ENCODE measurements at places on chromosomes 1 and 21.

GRCh38 chr1:208233546-208233945, 10.6 kb downstream of the PLXNA2 start:
- DNase-seq = peak; percentile 82

DNA sequence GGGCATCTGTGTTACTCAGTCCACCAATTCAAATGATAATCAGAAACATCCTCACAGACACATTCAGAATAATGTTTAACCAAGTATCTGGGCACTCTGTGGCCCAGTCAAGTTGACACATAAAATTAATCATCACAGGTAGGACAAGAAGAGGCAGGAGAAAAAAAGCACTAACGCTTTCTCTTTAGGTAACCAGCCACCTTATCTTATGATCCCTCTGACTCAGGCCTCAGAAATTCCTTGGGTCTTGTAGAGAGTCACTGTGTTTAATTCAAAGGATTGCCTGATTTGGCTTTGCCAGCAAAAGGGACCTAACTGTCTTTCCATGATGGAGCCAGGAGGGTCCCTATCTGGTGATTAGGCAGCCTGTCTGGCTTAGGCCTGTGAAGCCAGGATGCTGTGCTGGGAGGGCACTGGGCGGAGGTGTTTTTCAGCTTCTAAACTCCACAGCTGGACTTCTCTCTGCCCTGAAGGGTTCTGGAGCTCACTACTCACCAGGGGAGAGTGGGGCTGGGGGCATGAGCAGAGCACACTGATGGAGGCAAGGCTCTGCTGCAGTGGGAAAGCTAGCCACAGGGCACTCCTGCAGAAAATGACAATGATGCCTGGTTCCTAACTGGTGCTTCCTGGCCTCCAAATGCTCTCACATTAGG, 36.4 kb upstream of the STUM start:
- DNase-seq = no peak

DNA sequence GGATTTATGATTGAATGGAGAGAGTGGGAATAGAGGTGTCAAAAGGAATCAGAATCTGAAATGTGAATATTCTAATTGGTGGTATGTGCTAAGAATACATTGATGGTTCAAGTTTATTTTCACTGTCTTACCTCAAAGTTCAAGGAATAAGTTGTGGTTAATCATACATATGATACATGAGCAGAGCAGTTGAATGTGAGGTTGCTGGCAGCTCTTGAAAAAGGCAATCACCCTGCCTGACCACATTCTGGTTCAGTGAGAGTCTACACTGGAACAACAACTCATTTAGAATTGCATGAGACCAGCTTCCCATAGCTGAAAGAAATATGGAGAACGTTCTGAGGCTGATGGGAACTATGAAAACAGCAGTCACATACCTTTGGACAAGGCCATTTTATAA, 68.3 kb upstream of the ARHGAP29 start:
- DNase-seq = no peak

DNA sequence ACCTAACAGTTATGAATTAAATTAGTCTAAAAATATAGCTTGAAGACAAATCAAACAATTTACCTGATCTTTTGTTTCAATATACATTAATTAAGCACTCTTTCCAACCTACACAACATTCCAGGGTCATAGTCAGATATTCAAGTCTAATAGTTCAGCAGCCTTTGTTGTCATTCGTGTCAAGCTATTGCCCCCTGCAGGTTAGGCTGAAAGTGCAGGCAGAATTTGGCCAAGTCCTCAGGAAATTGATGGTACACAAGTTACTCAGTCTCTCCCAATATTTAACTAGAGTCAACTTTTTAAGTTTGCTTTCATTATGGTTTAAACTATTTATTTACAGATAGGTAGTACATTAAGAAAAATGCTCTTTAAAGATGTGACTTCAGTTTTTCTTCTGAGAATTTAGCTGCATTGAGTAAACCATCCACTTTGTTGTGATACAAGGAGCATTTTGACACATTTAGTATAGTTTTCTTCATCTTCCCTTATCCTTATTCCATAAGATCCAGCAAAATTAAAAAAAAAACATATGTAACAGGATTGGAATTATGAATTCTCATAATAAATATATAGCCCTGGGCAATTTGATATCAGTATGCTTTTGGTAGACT, 130.3 kb upstream of the DPYD start:
- peak; percentile 88 for DNase-seq

GRCh38 chr1:170460001-170460400, 72.0 kb upstream of the GORAB start:
- DNase-seq = peak; percentile 13

DNA sequence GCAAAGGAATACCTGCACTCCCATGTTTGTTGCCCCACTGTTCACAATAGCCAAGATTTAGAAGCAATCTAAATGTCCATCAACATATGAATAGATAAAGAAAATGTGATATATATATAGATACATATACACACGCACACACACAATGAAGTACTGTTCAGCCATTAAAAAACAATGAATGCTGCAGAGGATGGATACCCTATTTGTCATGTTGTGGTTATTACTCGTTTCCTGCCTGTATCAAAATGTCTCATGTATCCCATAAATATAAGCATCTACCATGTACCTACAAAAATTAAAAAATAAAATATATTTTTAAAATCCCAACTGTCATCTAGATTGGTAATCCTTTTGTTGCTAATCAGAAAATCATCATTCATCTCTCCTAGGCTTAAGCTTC, 634.8 kb upstream of the ADGRL2 start:
- no peak for DNase-seq

- DNase-seq = no peak
Measured at GRCh38 chr1:18643154-18644012, 12.7 kb downstream of the PAX7 start.

GRCh38 chr1:27031235-27032118, 18.8 kb upstream of the TENT5B start:
- peak; percentile 23 for DNase-seq

GRCh38 chr1:96978444-96978843, 256.9 kb downstream of the PTBP2 start:
- DNase-seq = peak; percentile 31

DNA sequence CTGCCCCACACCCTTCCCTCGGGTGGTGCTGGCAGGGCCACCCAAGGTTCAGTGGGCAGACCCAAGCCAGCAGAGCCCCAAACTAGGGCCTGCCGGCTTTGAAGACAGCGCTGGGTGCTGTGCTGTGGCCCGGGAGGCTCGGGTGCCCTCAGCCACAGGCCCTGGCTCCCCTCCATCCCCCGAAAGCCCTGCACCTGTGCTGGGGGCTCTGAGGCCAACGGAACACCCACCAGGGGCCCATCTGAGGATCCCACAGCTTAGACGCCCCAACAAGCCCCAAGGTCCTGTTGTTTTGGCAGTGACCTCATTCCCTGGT, 8.6 kb downstream of the ITGB2 start:
- DNase-seq = no peak

DNA sequence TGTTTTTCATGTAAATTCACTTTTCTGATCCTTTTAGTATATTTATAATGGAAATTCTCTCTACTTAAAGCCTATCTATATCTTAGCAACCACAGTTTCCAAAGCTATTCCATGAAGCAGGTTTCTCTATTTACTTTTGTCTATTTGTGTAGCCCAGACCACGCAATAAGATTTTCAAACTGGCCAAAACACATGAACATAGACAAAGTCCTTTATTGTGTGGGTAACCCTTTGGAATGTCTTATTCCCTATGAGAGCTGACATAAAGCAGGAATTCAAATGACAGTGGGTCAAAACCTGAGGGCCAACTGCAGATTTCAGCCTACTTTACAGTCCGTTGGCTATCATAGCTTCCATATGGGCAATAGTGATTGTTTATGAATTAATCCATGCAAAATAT, 252.6 kb downstream of the LTN1 start:
- no peak for DNase-seq

DNA sequence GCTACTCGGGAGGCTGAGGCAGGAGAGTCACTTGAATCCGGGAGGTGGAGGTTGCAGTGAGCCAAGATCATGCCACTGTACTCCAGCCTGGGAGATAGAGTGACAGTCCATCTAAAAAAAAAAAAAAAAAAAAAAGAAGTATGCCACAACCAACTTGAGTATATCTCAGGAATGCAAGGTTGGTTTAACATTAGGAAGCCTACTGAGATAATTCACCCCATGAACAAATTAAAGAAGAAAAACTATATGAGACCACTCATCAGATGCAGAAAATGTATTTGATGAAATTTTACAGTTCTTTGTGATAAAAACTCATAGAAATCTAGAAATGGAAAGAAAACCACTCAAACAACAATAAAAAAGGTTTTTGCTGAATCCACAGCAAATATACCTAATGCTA, 373.8 kb downstream of the LMO4 start:
- peak; percentile 8 for DNase-seq

GRCh38 chr1:62484824-62485468, 48.1 kb downstream of the USP1 start:
- DNase-seq = no peak

- DNase-seq = no peak
Measured at GRCh38 chr1:89489047-89489729, 35.4 kb upstream of the LRRC8B start.

GRCh38 chr1:84538599-84538998, 32.2 kb upstream of the GNG5 start:
- DNase-seq = no peak

- no peak for DNase-seq
Measured at GRCh38 chr1:115496904-115497527, 144.8 kb upstream of the VANGL1 start.

- DNase-seq = peak; percentile 82
Measured at GRCh38 chr1:43530483-43531106, at the start of gene PTPRF. PTPRF (plus strand) TSS chr1:43530883; CDS start chr1:43545076, 14,193 bp downstream.

DNA sequence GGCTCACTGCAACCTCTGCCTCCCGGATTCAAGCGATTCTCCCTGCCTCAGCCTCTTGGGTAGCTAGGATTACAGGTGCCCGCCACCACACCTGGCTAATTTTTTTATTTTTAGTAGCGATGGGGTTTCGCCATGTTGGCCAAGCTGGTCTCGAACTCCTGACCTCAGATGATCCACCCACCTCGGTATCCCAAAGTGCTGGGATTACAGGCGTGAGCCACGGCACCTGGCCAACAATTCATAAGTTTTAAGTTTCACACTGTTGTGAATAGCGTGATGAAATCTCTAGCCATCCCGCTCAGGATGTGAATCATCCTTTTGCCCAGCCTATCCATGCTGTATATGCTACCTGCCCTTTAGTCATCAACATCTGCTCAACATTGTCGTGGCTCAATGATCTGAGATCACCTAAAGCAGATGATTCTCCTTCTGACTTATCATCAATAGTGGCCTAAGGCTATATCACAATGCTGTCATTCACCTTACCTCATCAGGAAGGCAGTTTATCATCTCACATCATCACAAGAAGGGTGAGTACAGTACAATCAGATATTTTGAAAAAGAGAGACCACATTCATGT, 2.6 kb downstream of the PFDN2 start:
- DNase-seq = no peak

DNA sequence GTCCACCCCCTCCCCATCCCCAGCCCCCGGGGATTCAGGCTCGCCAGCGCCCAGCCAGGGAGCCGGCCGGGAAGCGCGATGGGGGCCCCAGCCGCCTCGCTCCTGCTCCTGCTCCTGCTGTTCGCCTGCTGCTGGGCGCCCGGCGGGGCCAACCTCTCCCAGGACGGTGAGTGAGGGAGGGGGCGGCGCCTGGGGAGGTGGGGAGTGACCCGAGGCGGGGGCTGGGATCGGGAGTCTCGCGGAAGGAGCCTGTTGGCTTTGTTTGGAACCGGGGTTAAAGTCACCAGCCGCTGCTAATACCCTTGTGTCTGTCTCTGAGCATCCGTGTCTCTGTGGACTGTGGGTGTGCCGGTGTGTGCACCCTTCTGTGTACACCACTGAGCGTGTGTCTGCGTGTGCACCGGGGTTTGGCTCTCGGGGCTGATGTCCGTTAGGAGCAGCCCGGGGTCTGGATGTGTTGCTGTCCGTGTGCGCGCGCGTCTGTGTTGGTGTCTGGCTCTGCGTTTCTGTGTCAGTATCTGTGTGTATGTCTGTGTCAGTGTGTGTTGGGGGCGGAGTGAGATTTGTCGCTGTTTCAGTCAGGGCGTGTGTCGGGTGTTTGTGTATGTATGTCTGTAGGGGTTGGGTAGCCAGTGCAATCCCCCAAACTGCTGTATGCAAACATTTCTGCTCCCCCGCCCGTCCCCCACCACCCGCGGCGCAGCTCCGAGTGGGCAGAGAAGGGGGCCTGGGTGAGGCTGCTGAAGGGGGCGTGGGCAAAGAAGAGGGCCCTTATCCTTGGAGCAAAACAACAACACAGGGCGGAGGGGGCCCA, 480 bp downstream of the CADM3 start:
- peak; percentile 10 for DNase-seq

DNA sequence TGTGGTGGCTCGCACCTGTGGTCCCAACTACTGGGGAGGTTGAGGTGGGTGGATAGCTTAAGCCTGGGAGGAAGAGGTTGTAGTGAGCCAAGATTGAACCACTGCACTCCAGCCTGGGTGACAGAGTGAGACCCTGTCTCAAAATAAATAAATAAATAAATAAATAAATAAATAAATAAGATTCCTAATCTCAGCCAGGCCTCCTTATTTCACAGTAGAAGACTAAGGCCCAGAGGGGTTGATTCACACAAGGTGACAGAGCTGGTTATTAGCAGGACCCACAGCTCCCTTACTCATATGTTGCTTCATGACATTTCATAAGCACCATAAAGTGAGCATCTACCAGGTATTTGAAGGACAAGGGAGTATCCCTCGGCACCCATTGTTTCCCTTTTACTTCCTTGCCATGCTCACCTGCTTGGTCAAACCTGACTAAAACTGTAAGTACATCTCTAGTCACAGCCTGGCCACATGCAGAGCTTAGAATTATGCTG, 32.7 kb downstream of the ALG14 start:
- no peak for DNase-seq

- no peak for DNase-seq
Measured at GRCh38 chr21:33265664-33266049, 510 bp upstream of the IL10RB start.

- DNase-seq = no peak
Measured at GRCh38 chr1:31591425-31592093, 15.2 kb downstream of the TINAGL1 start.

GRCh38 chr1:153816283-153816889, 41.2 kb downstream of the SLC27A3 start:
- no peak for DNase-seq

GRCh38 chr1:166730299-166730888, 108.9 kb upstream of the POGK start:
- no peak for DNase-seq

DNA sequence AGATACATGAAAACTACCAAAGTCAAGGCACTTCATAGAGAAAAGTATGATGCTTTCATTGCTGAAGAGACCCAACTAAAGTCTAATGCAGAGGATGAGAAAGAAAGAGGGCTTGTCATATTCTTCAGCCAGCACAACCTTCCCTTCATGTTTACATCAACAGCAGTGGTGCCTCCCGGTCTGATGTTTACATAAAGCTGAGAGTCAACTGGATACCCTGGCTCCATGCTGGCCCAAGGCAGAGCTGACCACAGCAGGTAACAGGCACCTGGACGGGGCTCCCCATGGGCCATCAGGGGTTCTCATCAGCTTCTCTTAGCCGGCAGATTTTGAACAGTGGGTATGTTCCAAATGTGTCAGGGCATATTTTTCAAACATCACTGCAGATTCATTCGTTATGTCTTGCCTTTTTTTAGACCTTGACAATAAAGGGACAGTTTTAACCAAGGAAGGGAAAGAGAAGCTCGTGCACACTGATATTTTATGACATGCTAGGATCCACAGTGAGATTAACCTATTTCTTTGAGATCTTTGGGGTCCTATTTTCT, 117.1 kb downstream of the NRIP1 start:
- DNase-seq = peak; percentile 4
